Stimulated activated CD4-positive, alpha-beta T cell treated with anti-CD3 and anti-CD28 coated beads, Interleukin-15, amount 100 ng/mL, for 1 hour (primary cell): ENCODE measurements at places on chromosomes 6 and 20.

- DNase-seq: no peak
Observed at GRCh38 chr6:43268355-43268700, 25.0 kb downstream of the TTBK1 start.

- DNase-seq: no peak
Observed at GRCh38 chr6:38346291-38347079, 293.2 kb downstream of the BTBD9 start.

DNA sequence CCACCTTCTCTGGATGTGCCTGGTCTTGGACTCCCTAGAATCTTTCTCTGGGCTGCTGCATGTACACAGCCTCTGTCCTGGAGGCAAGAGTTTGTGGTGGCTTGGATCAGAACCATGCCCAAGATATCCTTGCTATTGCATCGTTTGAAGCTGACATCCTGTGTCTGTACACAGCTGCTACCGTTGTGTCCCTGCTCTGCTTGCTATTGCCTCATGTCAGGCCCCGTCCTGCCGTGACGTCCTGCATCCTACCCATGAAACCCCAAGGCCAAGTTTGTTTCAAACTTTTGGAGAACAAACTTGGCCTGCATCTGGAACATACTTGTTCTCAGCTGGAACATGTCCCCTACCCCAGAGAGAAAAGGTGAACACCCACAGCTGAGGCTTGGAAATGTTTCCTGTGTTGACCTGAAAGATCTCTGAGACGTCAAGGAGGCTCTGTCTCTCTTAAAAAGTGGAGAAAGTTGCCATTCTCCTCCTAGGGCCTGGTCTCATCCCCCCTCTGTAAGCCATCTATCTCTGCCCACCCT is 78.1 kb downstream of the HFE start:
- DNase-seq: no peak

- no peak for DNase-seq
Observed at GRCh38 chr6:128204616-128205015, 303.8 kb upstream of the THEMIS start.

DNA sequence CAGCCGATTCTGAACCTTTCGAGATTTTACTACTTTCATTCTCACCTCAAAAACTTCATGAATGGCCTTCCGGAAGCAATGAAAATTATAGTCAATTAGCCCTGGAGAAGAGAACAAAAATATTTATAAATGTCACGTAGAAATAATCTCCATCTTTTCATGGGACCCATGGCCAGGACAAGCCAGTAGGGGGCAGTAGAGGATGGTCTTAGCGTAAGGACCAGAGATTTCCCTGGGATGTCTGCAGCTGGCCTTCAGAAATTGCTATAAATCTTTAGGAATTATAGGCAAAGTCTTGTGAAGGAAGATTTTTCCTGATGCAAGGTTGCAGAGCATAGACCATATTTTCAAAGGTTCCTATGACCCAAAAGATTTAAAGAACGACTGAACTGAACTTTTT is 15.6 kb upstream of the UBE2J1 start:
- DNase-seq: peak; percentile 34

- DNase-seq: no peak
Observed at GRCh38 chr6:170232186-170233002, 58.5 kb downstream of the DLL1 start.

DNA sequence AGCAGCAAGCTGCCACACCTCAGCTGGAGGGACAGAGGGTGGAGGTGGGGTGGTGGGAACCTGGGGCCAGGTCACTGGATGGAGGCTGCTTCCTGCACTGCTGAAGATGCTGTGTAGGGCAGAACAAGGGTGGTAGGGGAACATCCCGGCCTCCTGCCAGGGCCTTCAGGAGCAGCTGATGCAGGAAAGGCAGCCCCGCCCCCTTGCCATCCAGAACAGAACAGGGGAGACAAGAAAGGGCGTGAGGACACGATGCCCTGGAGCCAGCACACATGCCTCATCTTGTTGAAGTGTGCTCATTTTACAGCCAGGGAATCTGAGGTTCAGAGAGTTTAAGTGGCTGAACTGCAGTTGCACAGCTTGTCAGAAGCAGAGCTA is 43.1 kb upstream of the PHACTR3 start:
- DNase-seq: no peak

GRCh38 chr6:25556516-25556915 is 95.5 kb upstream of the SCGN start:
- DNase-seq: peak; percentile 58

GRCh38 chr20:41213150-41213820 is 75.9 kb downstream of the PLCG1 start:
- no peak for DNase-seq

DNA sequence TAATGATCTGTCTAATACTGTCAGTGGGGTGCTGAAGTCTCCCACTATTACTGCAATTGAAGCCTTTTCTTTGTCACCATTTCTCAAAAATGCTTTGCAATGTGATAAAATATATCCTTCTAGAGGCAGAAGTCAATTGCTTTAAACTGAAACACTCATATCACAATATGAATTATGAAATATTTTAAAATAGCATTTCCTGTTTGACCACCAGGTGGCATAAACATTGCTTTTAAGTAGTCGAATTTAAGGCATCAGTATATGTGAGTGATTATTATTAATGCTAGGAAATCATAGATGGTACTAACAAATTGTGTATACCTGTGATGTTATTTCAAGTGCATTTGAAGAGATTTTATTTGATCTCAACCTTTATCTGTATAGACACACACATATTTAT is 87.5 kb downstream of the MEI4 start:
- DNase-seq: no peak

DNA sequence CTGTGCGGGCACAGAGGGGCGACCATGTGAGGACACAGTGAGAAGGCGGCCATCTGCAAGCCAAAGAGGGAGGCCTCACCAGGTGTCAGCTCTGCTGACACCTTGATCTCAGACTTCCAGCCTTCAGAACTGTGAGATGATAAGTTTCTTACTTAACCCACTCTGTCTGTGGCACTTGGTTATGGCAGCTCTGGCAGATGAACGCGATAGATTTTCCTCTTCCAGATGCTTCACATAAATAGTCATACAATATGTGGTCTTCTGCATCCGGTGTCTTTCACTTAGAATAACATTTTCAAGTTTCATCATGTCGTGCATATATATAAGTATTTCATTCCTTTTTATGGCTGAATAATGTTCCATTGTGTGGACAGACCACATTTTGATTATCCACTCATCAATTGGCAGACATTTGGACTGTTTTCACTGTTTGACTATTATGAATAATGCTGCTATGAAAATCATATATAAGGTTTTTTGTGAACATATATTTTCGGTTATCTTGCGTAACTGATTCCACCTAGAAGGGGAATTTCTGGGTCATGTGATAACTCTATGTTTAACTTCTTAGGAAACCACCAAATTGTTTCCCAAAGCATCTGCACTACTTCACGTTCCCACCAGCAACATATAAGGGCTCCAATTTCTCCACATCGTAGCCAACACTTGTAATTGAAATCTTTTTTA is 30.2 kb downstream of the PRR18 start:
- DNase-seq: no peak

DNA sequence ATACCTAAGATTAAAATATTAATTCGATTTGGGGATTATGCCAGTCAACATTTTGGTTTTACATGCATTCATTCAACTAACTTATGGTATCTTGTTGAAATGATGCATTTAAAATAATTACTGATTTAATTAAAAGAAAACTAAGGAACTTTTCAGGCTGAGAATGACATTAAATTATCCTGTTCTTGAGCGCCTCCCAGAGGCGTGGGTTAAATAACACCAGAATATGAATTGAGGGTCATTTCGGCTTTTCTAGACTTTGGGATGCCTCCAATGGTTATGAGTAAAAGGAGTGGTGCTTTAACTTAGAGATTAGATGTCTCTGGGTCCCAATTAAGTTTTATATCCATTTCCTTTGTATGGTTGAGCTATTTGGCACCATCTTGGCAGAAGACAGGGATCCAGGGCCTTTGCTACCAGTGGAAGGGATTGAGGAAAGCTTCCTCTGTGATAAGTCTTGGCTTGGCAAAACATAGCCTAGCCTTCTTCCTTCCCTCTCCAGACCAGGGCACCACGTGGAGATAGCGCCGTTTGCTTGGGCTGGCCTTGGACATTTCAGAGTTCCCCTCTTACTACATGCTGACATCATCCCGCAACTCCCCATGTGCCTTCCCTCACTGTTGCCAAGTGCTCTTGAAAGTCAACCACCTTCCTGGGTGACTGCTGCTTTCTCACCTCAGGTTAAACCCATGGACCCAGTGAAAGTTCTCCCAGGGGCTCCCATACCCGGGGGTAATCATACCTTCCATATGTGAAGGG is 28.7 kb downstream of the GNAS start:
- no peak for DNase-seq

DNA sequence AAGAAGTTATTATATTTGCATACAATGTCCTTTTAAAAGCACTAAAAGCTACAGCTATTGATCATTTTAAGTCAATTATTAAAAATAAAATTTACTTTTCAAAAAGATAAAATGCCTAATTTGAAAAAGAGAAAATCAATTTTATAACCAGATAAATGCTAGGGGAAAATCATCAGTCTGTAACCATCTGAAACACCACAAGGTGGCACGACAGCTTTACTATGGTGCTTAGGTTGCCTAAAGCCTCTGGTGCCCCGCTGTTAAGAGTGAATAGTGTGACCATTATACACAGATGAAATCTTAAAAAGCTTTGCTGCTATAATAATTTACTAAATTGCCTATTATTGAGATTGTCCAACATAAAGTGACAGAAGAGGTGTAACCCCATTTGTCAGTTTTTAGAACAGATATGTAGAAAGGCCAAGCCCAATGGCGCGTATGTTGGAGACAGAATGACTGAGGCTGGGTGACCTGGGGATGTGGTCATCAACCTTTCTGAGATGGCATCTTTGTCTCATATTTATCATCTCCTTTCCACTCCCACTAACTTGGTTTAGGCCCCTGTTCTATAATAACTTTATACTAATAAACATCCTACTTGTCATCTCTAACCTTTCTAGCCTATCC is 100.8 kb downstream of the MOXD1 start:
- DNase-seq: no peak

DNA sequence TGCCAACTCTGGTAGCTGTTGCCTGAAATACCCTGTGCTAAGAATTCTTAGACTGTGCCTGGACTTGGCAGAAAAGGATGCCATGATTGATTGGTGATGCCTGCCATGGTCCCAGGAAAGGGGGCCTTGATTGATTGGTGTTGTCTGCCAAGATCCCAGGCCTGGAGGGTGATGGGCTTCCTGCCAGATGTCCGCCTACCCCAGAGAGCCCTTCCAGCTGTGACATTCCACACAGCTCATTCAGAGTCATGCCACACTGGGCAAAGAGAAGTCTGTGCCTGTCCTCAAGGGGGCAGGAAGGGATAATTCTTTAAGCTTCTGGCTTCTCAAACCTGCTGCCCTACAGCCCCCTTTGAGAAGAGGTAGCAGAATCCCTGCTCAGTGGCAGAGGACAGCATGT is 24.6 kb downstream of the RIMS4 start:
- DNase-seq: no peak

DNA sequence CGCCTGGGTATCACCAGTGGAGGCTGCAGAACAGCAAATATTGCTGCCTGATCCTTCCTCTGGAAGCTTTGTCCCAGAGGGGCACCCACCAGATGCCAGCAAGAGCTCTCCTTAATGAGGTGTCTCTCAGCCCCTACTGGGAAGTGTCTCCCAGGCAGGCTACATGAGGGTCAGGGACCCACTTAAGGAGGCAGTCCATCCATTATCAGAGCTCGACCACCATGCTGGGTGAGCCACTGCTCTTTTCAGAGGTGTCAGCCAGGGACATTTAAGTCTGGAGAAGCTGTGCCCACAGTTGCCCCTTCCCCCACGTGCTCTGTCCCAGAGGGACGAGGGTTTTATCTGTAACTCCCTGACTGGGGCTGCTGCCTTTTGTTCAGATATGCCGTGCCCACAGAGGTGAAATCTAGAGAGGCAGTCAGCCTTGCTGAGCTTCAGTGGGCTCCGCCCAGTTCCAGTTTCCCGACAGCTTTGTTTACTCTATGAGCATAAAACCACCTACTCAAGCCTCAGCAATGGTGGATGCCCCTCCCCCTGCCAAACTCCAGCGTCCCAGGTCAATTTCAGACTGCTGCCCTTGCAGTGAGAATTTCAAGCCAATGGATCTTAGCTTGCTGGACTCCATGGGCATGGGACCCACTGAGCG is 25.9 kb upstream of the AIG1 start:
- DNase-seq: no peak

DNA sequence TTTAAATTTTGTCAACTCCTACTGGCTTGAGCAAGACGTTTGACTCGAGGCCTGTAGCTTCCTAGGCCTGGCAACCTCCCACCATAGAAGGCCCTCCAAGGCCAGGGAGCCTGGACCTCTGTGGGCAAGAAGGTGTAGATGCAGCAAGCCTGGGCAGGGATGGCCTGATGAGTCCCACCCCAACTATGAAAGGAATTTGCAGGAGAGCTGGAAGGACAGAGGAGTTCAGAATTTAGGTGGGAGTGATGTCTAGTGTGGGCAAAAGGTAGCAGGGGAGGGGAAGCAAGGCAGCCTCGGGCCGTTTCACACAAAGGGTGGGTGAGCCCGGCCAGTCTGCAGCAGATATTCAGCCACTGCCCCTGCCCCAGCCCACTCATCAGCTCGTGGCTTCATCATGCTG is 245.2 kb downstream of the CDH26 start:
- no peak for DNase-seq

DNA sequence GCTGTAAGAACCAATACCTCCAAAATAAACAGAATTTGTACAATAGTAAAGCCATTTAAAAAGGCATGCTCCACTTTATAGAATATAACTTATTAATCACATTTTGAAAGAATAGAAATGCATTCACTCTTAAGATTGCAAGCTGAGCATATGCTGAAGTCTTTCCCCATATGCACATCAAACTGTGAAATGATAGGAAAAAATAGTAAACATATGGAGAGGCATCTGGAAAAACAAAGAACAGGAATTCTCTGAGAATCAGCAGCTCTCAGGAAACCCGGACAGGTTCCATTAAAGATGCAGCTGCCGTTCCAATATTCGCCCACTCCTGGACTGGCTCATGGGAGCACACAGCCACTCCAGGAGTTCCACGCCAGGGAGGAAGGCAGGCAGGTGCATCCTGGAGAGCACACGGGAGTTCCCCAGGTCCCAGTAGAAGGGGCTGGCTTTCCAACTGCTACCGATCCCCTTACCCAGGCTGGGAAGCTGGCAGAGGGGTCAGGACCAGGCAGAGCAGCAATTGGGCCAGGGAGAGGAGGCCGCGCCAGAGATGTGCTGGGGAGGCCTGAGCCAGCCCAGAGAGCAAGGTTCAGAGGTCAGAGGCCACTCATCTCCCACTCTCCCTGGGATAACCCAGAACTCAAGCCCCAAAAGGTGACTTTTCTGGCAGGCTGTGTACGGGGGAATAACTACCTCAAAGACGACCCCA is 111.1 kb downstream of the DLL1 start:
- no peak for DNase-seq

- DNase-seq: no peak
Observed at GRCh38 chr20:57959589-57959988, 249.8 kb upstream of the PMEPA1 start.

GRCh38 chr20:33531047-33531877 is 41.4 kb downstream of the CBFA2T2 start:
- DNase-seq: no peak
